Activated CD8-positive, alpha-beta memory T cell treated with anti-CD3 and anti-CD28 coated beads, Interleukin-2, amount 10 ng/mL, durations not matched to agents 7 days and 5 days (primary cell): ENCODE measurements at places on chromosomes 2 and 18.
A peak's percentile ranks its signal among the peaks of the same experiment; 100 is the strongest.

GRCh38 chr18:2515171-2515787 is 56.0 kb downstream of the METTL4 start:
- DNase-seq = no peak
- peaks cover 2% of the 10 kb centered on the region for H3K36me3 ChIP-seq
- H3K27ac ChIP-seq = no peak overlapping the region
- H3K4me3 ChIP-seq = no peak overlapping the region

DNA sequence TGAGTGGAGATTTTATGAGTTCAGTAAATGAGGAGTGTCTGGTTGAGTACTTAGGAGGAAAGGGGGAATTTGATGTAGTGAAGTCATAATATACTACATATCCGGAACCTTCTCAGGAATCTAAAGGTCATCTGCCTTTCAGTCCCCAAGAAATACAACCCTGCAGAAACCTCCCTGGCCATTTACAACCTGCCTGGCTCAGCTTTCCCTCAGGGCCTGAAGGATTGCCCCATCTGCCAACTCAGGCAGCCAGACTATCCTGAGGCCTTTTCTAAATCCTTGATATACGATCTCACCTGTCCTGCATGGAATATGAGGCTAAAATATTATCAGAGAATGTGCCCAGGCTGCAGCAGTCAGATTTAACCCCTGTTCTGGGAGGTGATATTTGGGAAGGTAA is 165.4 kb upstream of the SPOPL start:
- H3K4me3 ChIP-seq = no peak overlapping the region
- no peaks in the 10 kb centered on the region for H3K36me3 ChIP-seq
- no peaks in the 10 kb centered on the region for H3K4me1 ChIP-seq

- no peak overlapping the region for H3K27ac ChIP-seq
- H3K4me1 ChIP-seq = no peaks in the 10 kb centered on the region
- no peak for DNase-seq
- H3K36me3 ChIP-seq = no peaks in the 10 kb centered on the region
- no peaks in the 10 kb centered on the region for H3K27me3 ChIP-seq
These were observed 1251.6 kb upstream of the ZEB2 start for GRCh38 chr2:145771525-145771924.

- H3K27ac ChIP-seq = no peak overlapping the region
- H3K4me3 ChIP-seq = no peak overlapping the region
- DNase-seq = no peak
- H3K27me3 ChIP-seq = peaks cover 33% of the 10 kb centered on the region
- no peaks in the 10 kb centered on the region for H3K36me3 ChIP-seq
These were observed 3.1 kb upstream of the MSGN1 start for GRCh38 chr2:17813010-17813741.

DNA sequence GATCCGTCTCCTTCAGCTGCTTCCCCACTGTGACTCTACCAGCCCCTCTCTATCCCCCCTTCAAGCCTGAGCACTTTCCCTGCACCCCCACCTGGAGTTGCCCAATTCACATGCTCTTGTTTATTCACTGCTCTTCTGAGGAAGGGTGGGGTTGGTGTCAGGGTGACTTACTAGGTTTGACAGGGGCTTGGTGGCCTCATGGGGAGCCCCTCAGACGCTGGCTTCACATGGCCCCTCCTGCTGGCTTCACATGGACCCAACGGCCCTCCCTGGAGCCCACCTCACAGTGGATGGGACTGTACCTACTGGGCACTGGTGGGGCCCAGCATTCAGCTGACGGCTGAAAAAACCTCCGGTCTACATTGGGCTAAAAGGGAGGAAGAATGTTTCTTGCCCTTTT is 16.7 kb upstream of the MRPL33 start:
- peaks cover 9% of the 10 kb centered on the region for H3K4me1 ChIP-seq
- H3K4me3 ChIP-seq = no peak overlapping the region
- no peak overlapping the region for H3K27ac ChIP-seq
- no peaks in the 10 kb centered on the region for H3K27me3 ChIP-seq

GRCh38 chr2:217167531-217167930 is 307.7 kb upstream of the TNP1 start:
- no peak for DNase-seq
- H3K27me3 ChIP-seq = peaks cover 5% of the 10 kb centered on the region
- H3K4me3 ChIP-seq = no peak overlapping the region
- H3K4me1 ChIP-seq = peaks cover 3% of the 10 kb centered on the region
- H3K36me3 ChIP-seq = no peaks in the 10 kb centered on the region

- no peak overlapping the region for H3K27ac ChIP-seq
- no peaks in the 10 kb centered on the region for H3K36me3 ChIP-seq
- H3K4me1 ChIP-seq = no peaks in the 10 kb centered on the region
These were observed 23.8 kb upstream of the BAZ2B start for GRCh38 chr2:159640176-159640575.

GRCh38 chr2:113156278-113157117 is 17.3 kb upstream of the PSD4 start:
- peaks cover 17% of the 10 kb centered on the region for H3K4me1 ChIP-seq
- peak overlapping the region; percentile 79 for H3K27ac ChIP-seq
- DNase-seq = peak; percentile 41
- peak overlapping the region; percentile 73 for H3K4me3 ChIP-seq
